ENCODE measurements at places on chromosomes 4 and X.

- no peak for DNase-seq
These were observed 28.6 kb upstream of the KIAA1210 start for GRCh38 chrX:119156241-119156640.

- DNase-seq, result no peak
These were observed 123.7 kb downstream of the CBLL2 start for GRCh38 chrX:22396408-22396807.

GRCh38 chrX:110341189-110342035 lies 17.2 kb upstream of the RTL9 start:
- DNase-seq, result no peak

DNA sequence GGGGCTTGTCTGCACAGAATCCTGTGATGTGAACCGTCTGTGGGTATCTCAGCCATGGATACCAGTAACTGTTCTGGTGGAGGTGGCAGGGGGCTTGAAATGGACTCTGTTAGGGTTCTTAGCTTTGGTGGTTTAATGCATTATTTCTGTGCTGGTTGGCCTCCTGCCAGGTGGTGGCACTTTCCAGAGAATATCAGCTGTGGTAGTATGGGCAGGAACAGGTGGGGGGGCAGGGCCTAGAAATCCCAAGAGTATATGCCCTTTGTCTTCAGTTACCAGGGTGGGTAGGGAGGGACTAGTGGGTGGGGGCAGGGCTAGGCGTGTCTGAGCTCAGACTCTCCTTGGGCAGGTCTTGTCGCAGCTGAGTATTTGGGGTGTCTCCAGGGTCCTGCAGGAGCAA lies 106.7 kb downstream of the KIT start:
- no peak for DNase-seq

- no peak for DNase-seq
These were observed 64.7 kb downstream of the SLC7A11 start for GRCh38 chr4:138177278-138177968.

GRCh38 chrX:6067600-6067999 lies 161.1 kb downstream of the NLGN4X start:
- no peak for DNase-seq

GRCh38 chrX:7334253-7334935 lies 186.4 kb upstream of the PUDP start:
- DNase-seq, result no peak
